ENCODE measurements at places on chromosomes 1 and 21.

GRCh38 chr1:46576596-46576995 is 25.1 kb upstream of the KNCN start:
- DNase-seq: no peak

GRCh38 chr1:100791586-100791985 is 72.0 kb downstream of the VCAM1 start:
- no peak for DNase-seq

GRCh38 chr1:168223261-168223660 is 2.5 kb upstream of the SFT2D2 start:
- DNase-seq: no peak

DNA sequence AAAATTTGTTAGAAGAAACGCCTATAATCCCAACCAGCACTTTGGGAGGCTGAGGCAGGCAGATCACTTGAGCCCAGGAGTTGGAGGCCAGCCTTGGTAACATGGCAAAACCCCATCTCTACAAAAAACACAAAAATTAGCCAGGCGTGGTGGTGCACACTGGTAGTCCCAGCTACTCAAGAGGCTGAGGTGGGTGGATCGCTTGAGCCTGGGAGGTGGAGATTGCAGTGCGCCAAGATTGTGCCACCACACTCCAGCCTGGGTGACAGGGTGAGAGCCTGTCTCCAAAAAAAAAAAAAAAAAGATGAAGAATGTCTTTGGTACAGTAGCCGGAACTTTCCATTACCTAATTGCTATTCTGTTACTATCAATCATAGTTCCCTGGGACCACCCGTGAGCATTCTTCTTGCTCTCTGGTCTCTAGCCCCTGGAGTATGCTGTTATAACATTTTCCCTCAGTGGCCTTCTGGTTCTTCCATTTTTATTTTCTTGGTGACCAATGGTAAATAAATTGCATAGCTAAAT is 43.4 kb downstream of the WASF2 start:
- DNase-seq: no peak

GRCh38 chr1:222195857-222196256 is 352.0 kb downstream of the HHIPL2 start:
- no peak for DNase-seq

- DNase-seq: peak; percentile 10
Observed at GRCh38 chr1:113042285-113043143, 30.5 kb upstream of the LRIG2 start.

GRCh38 chr1:51284487-51284954 is 45.8 kb downstream of the TTC39A start:
- no peak for DNase-seq

DNA sequence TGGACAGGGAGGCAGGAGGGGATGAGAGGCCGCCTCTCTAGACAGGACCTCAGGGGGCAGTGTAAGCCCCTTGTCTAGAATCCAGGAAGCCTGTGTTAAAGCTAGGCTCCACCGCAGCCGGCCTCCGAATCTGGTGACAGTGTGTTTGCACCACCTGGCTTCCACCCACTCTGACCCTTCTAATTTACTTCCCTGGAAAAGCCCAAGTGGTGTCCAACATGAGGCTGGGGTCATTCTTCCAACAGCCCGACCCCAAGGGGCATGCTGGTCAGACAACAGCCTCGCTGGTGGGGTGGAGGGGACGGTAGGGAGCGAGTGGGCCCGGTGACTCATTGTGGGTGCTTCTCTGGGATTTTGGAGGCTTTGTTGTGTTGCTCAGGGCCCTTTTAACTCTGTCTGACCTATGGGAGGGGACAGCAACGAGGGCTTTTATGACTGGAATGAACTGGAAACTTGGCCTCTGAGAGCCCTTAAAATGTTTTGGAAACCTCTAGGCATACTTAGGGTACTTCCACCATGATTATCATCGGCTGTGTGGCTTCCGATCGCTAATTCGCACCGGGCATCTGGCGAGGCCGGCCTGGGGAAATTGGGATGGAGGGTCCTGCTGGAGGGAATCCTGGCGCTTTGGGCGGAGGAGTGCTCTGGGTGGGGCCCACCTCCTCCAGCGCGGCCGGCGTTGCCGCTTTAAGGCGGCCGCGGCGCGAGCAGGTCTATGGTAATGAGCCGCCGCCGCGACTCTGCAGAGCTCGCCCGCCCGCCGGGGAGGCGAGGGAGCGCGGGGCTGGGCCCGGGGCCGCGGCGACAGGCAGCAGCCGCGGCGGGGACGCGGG is at the start of gene CELSR2:
CELSR2 (plus strand) TSS at position 743 of the 833 bp plus-strand sequence. CDS start 541 bp downstream, outside the sequence.
- DNase-seq: peak; percentile 29

- no peak for DNase-seq
Observed at GRCh38 chr1:207155028-207155427, 51.0 kb downstream of the C4BPA start.

DNA sequence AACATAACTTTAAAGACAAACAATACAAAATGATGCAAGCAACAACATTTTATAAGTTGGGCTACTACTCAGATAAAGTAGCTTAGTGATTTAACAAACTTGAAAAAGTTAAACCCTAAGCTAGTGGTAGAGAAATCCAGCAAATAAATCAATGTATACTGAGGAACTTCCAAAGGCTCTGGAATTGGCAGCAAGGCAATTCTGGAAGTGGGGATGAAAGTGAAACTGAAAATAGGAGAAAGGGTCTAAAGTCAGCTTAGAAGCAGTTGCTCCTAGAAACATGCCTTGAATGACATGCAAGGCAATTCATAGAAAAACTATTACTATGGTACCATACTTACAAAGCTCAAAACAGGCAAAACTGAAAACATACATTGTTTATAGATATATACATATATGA is 90.0 kb upstream of the CAMK1G start:
- no peak for DNase-seq

DNA sequence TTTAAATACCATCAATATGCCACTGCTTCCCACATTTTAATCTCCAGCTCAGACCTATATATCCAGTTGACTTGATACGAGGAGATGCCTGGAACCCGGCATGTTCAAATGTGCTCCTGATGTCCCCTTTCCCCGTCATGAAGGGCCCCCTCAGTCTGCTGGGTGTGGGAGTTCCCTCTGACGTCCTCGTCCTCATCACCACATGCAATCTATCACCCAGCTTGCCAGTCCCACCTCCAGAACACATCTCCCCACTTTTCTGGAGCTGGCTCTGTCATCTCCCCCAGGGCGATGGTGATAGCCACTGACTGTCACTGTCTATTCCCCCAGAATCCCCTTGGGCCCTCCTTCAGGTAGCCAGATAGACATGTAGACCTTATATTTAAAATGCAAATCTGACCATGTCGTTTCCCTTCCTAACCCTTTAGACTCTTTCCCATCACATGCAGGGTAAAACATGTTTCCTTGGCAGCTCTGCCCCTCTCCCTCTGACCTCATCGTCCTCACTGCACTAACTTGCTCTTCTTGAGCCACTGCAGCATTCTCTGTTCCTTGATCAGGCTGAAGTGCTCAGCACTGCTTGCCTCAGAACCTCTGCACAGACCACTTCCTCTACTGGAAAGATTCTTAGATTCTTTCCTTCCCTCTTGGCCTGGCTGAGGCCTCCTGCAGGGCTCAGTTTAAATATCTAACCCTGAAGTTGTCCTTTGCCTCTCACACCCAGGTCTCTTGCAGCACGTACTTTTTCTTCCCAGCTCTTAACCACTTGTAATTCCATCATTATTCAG is 7.4 kb downstream of the AZIN2 start:
- no peak for DNase-seq

GRCh38 chr1:183632114-183632513 is 3.5 kb downstream of the ARPC5 start:
- DNase-seq: no peak

DNA sequence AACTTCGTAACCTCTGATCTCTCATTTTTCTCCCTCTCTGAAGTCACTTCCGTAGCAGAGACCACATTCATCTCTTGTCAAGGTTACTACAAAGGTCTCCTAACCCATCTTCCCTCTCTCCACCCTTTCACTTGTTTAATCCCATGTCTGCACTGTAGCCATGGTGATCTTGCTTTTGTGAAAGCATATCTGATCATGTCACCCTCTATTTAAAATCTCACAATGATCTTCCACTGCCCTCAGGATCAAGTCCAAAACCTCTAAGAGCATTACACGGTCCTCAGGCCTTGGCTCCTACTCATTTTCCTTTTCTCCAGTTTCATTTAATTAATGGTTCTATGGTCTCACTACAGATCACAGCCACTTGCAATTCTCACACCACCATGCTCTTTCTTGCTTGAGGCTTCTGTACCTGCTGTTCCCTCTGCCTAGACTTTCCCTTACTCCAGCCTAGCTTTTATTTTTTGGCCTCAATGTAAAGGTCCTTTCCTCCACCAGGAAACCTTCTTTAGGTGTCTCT is 12.1 kb downstream of the ARHGEF11 start:
- DNase-seq: no peak

DNA sequence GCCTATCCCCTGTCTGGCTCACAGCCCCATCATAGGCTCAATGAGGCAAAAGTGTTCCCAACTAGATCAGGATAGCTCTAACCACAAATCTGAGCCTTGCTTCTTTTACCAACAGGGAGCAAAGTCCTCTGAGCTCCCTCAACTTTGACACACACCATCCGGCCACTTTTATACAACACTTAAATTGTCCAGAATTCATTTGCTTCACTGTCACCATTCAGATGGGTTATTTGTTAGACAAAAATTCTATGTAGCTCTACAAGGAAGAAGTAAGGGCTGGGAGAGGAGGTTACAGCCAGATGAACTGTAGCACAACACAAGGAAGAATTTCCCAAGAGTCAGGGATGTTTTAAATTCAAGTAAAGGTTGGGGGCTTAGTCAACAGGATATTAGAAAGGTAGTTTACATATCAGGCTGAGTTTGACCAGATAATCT is 50.8 kb downstream of the TGFBR3 start:
- DNase-seq: no peak

DNA sequence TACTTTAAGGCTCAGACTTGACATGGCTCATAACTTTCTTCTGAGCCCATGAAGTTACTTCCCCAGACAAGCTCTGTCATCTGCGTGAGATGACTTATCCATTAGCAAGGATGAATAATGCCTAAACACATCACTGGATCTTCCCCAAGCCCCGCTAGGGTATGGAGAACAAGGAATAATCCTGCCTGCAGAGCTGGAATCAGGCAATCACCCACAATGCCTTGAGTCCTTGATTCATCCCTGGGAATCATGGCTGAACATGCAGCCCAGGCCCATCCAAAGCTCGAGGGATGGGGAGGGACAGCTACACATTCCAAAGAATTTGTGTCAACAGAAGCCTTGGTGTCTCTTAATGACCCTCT is 131.7 kb downstream of the PSMG1 start:
- DNase-seq: no peak

DNA sequence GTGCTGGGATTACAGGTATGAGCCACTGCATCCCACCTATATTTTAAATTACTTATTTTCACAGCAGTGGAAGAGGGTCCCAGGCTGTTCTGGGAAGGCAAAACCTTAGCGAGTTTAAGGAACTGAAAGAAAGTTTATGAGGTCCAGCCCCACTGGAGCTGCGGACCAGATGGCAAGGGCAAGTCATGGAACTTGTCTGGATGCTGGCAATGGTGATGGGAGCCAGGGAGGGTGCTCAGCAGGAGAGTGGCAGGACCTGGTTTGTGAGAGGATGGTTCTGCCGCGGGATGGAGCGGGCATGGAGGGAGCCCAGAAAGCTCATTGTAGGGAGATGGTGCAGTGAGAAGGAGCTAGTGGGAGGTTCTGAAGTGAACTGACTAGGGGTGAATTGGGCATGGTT is 50.6 kb upstream of the SLC45A1 start:
- DNase-seq: no peak

DNA sequence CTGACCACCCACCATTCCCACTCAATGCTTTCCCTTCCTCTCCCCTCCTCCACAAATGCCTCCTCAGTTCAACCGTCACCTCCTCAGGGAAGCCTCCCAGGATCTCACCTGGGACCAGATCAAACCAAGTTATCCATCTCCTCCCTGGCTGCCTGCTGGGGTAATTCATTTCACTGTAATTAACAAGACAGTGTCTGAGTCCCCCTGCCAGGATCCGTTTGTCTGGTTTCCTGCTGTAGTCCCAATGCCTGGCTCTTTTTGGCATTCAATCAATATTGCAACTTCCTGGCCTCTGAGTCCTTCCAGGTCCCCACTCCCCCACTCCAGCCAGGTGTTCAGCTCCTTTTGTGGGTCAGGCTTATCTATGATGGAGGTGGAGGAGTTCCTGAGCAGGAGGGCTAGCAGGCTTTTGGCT is 687.7 kb downstream of the PTPRU start:
- DNase-seq: no peak

DNA sequence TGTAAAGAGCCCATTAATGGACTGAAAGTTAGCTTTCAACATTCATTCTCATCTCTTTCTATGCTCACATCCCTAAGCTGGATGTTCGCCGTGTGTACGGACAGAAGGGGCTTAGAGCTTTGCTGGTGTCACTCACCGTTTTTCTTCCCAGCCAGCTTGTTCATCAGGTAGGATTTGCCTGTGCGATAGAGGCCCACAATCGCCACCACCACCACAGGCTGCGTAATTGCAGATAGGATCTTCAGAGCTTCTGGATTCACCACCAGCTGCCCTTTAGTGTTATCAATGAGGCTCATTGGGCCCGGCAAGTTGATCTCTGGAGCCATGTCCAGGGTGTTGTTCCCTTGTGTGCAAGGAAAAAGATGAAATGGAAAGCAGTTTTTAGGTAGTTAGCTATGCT is 4.3 kb downstream of the GBP2 start:
- DNase-seq: no peak

DNA sequence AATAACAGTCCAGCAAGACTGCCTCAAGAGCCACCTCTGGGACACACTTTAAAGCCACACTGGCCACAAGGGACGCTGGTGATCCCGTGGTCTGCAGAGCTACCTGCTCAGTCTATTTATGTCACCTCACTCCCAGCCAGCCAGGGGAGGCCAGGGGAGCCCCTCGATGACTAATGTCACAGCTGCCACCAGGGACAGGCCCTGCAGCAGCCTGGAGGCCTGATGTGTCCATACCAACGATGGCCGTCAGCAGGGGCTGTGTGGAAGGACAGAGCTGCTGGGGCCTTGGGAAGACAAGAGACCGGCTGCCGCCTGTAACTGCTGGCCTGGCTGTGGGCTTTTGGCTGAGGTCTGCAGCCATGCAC is 71.0 kb downstream of the SIK1 start:
- no peak for DNase-seq

GRCh38 chr1:115286431-115287205 is 51.4 kb downstream of the NGF start:
- DNase-seq: no peak

DNA sequence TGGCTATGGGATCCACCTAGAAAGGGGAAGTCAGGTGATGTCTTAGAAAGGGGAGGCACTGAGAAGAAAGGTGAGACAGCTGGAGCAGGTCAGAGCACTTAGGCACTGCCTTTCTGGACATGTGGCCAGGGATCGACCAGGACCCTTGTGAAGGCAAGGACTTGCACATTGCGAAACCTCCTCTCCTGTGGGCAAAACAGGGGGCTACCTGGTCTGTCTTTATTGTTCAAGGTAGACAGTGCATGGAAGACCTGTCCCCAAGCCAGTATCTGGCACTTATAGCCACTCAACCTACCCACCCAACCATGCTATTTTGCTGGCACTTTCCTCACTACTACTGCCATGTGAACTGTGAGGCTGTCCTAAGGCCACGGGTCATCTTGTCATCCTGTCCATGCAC is 67.2 kb downstream of the NAV1 start:
- no peak for DNase-seq
